ENCODE measurements at places on chromosomes 2 and 18. TPM values are rescaled to one million over a fixed set of nuclear protein-coding genes. Genes with fewer than 3 reads are reported as not detected.

GRCh38 chr18:37484983-37485834, 80.4 kb downstream of the CELF4 start:
- no peak for DNase-seq

- DNase-seq: no peak
These were observed 11.8 kb upstream of the ACVR1 start for GRCh38 chr2:157887946-157888345.

- no peak for DNase-seq
These were observed 525.6 kb downstream of the PARD3B start for GRCh38 chr2:205070889-205071288.

- no peak for DNase-seq
These were observed 417.9 kb upstream of the GCFC2 start for GRCh38 chr2:76128622-76129021.

- no peak for DNase-seq
These were observed 115.3 kb upstream of the SMAD2 start for GRCh38 chr18:48045744-48046143.

DNA sequence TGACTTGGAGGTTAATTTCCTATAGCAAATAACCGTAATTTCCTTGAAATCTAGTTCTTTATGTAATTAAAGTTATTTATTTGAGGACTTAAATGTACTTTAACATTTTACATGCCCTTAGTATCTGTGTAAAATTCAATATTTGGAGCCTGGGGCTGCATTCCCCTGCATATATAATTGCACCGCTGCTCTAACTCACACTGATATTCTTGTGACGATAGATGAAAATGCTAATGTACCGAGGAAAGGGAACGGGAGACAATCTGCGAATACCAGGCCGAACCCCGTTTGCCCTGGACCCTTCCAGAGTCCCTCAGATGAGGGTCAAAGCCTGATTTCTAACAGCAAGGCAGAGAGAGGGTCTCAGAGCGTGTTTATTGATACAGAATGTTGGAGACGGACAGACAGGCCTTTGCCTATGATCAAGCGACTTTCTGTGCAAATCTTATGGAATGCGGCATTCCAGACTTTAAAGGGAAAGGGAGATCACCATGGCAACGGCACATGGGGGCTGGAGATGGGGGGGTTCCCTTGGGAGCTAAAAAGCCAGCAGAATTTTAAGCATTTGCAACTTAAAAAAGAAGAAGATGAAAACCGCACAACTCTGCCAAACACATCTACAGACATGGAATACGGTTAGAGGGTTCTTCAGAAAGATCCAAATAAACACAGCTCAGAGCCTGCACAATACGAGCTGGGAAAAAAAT, 57.6 kb upstream of the TWIST2 start:
- no peak for DNase-seq

- no peak for DNase-seq
These were observed 13.8 kb upstream of the MGAT5 start for GRCh38 chr2:134240061-134240460.

DNA sequence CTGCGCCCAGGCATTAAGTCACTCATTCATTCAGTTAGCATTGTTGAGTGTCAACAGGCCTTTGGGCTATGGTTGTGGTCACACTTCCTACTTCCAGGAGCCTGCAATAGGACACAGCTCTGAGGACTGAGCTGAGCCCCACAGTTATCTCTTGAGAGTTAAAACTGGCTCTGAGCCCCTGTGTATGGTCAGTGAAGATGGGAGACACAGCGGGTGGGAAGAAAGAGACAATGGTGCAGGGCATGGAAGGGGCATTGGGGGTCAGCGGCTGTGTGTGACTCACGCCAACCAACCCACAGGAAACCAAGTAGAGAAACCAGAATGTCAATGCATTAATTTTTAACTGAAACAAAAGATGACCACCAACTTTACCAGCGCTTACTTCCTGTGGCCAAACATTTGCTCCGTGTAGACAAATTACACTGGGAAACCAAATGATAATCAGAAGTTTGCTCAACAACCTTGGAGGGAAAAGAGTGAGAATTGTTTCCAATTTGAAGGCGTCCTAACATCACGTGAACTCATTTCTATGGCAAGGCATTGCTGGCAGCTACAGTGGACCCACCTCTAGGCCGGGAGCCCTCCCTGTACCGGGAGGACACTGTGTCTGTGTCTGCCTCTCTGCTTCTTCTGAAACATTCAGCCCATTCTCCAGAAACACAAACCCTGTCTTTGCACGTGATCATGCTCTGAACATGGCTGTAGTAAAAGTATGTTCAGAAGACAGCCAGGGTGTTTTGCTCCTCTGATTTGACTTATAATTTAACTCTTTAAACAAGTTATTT, 212.0 kb upstream of the ID2 start:
- no peak for DNase-seq

GRCh38 chr2:25335204-25335603, 6.5 kb downstream of the DNMT3A start:
- no peak for DNase-seq

DNA sequence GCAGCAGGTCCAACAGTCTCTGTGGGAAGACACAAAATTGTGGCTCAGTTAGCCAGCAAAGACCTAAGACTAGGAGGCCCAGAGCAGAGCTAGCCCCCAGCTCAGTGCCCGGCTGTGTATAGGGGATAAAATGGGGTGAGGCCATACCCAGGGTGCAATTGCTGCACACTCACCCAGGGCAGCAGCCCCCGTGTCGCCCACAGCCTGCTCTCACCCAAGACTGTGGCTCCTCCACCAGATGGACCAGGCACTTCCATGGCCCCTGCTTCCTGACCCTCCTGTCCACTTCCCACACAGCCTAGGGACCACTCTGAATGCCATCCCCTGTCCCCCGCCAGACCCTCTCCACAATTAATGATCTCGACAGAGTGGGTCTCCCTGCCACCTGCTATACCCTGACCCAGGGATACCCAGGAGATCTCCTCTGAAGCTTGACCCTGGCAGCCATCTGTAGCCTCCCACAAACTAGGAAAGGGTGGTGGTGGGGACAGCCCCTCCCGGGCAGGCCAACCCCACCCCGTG, 85.7 kb downstream of the HS1BP3 start:
- no peak for DNase-seq

GRCh38 chr2:173216051-173216450, 138.6 kb upstream of the CDCA7 start:
- no peak for DNase-seq

DNA sequence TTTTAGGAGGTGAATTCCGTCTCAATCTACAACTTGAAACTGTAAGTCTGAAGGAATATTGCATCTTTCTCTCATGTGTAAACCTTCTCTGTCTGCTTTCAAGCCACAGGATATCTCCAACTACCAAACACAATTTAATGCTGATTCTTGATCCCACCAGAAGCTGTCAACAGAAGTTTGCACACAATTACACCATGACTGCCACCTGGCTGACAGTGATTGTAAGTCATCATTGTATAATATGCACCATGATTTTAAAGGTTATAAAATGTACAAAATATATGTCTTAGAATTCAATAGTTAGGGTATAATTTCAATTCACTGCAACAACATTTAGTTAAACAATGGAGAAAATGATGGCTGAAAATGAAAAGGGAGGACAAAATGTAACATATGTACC, 18.4 kb downstream of the PREPL start:
- DNase-seq: no peak

DNA sequence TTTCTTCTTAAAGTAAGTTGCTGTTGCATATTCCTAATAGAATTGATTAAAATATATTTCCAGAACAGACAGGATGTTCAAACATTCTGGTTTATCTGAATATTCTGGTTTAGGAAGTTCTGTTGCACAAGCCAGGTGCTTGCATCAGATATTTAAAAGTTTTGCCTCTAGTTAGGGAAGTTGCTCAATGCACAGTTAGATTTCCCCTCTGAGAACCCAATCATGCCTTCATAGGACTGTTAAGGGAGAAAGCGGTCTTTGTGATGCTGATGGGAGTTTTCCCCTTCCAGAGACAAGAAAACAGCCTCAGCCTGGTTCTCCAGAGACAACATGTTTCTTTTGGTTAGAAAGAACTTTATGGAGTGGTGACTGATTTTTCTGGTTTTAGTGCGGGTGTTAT, 65.6 kb upstream of the REV1 start:
- DNase-seq: no peak

DNA sequence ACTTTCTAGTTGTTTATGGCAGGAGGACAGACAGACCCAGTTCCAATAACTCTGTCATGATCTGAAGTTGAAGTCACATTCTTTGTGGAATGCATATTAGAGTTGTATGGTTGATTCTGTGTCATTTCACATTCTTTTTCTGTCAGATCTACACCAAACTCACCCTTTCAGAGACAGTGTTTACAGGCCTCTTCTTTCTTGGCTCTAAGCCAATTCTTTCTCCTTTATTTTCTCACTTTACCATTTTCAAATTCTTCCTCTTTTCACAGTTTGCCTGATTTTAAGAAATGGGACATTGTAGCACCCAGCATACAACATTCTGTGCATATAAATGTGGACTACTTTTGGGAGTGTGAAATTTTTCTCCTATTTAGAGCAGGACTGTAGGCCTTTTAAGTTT, 103.7 kb downstream of the CCDC85A start:
- no peak for DNase-seq

- no peak for DNase-seq
These were observed 45.2 kb downstream of the UBXN4 start for GRCh38 chr2:135786823-135787222.

DNA sequence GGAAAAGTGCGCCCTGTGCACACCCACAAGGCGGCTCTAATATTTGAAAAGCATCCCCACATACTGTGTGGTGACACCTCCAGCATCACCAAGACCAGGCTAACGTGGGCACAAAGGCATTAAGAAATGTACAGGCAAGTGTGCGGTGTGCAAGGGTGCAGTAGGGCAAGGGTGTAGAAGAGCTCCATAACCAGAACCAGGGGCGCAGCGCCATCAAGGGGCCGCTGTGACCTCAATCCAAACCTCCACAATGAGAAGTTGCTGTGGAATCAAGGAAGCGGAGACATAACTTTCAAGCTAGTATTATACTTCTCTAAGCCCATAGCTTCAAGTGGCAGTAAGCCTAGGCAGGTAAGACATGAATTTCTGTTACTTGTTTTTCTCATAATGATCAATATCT, 13.0 kb downstream of the L3MBTL4 start:
- no peak for DNase-seq

- DNase-seq: no peak
These were observed 30.8 kb downstream of the NRP2 start for GRCh38 chr2:205713086-205713485.

DNA sequence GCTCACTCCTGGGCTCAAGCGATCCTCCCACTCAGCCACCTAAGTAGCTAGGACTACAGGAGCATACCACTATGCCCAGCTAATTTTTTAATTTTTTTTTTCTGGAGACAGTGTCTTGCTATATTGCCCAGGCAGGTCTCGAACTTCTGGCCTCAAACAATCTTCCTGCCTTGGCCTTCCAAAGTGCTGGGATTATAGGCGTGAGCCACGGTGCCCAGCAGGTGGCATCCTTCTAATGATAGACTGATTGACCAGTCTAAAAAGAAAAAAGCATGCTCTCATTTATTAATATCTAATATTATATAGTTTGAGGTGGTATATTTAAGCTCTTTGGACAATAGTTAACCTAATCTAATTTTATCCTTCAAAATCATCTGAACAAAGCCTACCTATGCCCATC, 198.6 kb downstream of the CAMKMT start:
- no peak for DNase-seq

GRCh38 chr18:78939105-78939504, 40.5 kb upstream of the SALL3 start:
- no peak for DNase-seq

DNA sequence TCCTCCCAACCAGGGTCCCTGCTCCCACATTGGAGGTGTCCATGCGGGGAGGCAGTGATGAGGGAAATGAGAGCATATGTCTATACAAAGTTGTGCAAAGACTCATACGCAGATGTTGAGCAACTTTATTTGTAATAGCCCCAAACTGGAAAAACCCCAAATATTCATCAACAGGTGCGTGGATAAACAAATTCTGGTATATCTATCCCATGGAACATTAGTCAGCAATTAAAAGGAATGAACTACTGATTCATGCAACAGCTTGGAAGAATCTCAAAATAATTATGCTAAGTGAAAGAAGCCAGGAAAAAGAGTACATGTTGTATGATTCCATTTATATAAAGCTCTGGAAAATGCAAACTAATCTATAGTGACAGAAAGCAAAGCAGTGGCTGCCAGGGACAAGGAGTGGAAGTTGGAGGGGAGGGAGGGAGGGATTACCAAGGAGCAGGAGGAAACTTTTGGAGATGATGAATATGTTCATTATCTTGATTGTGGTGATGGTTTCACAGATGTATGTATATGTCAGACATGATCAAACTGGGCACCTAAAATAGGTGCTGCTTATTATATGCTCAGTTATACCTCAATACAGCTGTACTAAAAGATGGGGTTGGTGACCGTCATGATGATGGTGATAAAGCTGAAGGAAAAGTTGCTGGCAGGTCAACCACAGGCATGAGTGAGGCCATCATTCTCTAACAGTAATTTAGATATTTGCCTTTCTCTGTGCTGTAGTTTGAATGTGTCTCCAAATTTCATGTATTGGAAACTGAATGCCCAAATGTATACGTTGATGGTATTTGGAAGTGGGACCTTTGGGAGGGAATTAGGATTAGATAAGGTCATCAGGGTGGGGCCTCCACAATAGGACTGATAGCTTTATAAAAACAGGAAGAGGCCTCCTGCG, 270.9 kb downstream of the CYP26B1 start:
- no peak for DNase-seq

- no peak for DNase-seq
These were observed 22.9 kb upstream of the RPL37A start for GRCh38 chr2:216475767-216476166.

DNA sequence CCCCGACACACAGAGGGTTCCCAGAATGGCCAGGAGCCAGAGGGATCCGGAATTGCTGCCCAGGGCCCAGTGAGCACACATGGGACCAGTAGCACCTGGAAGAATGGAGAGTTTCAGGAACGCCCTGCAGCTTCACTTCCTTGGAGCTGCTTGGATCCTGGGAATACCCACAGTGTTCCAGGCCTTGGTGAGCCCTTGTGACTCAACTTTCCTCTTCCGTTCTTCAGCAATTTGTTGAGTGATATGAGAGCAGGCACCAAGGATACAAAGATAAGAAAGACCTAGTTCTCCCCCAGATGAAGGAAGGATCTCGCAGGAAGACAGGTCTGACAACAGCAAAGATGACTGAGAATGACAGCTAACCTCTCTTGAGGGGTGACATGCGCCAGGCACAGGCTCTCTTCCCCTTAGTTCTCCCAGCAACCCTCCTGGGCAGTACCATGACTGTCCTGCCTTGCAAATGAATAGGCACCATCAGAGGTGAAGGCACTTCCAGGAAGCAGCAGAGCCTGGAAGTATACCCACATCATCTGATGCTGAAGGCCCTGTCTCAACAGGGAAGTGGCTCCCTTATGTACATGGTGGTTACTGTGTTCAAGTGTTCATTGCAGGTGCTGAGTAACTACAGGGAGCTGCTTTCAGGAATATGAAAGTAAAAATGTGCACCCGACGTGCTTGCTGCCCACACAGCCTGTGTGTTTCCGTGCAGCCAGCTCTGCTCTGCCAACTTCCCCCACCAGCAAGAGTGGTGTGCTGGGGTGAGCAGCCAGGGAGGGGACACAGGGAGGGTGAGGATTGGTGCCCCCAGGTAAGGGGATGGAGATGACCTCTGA, 116.2 kb downstream of the STPG4 start:
- DNase-seq: no peak

Gene STARD6
- total RNA-seq: not detected

Gene TLX2
- not detected for total RNA-seq

Gene RAX
- total RNA-seq: not detected

Gene TTN
- total RNA-seq: 27.5 TPM

Gene PKDCC
- total RNA-seq: 63.1 TPM

Gene POTEJ
- not detected for total RNA-seq

Gene DUSP2
- 5.7 TPM for total RNA-seq

Gene ABCG8
- not detected for total RNA-seq

Gene SNRNP27
- 37.1 TPM for total RNA-seq

Gene FOXI3
- not detected for total RNA-seq

All from left lung (tissue), 14 donors.